ENCODE measurements at places on chromosomes 7 and 10.

- DNase-seq = no peak
Observed at GRCh38 chr7:1033546-1034145, 10.7 kb upstream of the GPR146 start.

DNA sequence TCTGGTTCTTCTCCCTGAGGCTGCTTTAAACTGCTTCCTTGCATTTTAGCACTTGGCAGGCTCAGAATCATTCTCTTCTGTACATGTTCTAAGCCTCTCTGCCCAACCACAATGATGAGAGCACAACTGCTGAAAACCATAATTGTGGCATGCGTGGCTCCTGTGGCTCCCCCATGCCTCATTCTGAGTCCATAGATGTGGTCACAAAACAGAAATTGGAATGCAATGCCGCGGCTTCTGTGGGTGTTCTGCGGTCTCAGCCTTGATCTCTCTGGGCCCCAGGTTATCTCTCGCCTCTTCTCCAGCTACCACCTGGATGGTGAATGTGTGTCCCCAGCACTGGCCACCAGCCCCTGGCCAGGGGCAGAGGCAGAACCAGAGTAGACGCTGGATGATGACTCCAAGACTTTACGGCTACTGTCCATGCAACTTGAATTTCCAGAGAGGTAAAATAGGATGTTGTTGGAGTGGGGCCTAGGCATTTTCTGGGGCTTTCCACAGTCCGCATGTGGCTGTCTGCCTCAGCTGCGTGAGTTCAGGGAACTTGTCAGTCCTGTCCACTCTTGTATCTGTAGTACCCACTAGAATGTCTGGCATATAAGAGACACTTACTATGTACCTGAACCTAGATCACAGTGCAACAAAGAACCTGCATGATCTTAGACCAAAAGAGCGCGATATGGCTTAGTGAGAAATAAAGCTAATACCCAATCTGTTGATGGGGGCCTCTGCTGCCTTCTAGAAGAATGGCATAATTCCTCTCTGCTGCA, 52.4 kb upstream of the ADRB1 start:
- no peak for DNase-seq

DNA sequence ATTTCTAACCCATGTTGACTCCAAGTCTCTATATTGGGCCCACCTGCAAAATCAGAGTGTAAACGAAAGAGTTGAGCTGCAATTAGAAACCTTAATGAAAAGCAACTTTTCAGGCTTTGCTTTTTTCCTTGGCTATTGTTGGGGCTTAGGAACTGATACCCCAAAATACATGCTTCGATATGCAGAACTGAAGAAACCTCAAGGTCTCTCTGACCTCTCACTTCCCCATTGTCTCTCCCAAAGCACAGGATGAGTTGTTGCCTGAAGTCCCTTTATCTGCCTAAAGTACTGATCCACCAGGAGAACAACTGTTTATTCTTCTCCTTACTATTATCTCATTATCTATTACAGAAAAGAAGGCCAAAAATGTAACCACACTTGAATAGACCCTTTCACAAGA, 666.0 kb upstream of the LRRTM3 start:
- no peak for DNase-seq

- DNase-seq = no peak
Observed at GRCh38 chr7:44536090-44536489, 5.0 kb downstream of the NPC1L1 start.

- DNase-seq = no peak
Observed at GRCh38 chr10:17053061-17053460, 76.5 kb downstream of the CUBN start.

DNA sequence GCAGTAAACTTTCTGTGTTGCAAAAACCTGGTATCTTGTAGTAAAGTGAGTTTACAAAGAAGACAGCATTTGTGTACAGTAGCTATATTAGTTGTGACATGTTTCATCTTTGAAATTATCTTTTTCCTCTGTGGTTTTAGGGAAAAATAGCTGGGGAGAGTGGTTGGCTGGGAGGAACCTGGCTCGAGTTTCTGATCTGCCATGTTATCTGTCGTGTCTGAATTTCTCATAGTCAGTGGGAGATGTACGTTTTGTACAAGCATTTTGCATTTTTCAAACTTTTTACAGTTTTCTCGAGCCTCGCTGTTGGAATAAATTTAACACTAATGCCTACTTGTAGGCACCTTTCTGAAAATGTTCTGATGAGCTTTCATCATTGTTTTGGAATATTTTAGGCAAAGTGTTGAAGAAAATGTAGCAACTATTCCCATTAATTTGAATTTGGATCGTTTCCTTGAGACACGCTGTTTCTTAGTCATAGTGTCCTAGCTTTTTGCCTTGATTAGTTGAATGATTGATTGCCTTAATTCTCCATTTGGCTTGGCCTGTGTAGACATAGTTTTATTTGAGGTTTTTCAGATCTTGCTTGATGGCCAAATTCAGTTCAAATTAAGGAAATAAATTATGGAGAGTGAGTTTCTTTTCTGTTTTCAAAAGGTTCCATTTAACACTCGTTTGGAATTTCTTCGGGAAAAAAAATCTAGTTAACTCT, 65.1 kb downstream of the CAMK1D start:
- no peak for DNase-seq

DNA sequence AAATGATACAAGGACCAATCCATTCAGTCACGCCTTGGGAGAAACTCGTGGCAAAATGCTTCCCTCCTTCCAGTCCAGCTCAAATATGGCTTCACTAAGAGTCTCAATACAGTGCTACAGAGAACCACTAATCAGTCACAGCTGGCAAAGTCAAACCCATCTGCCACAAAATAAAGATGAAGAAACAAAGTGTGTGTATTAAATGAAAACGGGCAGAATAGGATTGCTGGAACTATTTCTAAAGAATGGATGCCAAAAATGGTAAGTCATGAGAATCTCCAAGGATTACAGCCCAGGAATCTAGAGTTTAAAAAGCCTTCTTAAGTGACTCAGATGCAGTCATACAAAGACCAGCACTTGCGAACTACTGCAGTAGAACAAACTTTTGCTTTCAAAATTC, 61.9 kb downstream of the CACUL1 start:
- no peak for DNase-seq

DNA sequence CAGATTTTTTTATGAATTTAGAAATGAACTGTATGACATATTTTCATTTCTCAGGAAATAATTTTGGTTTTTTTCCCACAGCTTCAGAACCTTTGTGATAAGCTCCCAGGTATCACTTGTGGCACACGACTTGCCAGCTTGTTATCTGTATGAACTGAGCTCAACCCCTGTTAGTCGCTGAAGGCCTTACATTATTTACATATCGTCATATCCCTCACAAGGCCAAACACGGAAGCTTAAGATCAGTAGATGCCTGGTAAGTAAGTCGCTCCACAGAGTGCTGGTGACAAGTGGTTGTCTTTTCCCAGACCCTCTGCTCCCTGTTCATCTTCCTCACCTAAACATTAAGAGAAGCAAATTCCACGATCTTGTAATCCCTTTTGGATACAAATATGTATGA, 55.2 kb downstream of the RAPGEF5 start:
- no peak for DNase-seq

- no peak for DNase-seq
Observed at GRCh38 chr7:101186194-101186593, 6.1 kb upstream of the NAT16 start.

GRCh38 chr10:114442091-114442630, 37.9 kb upstream of the AFAP1L2 start:
- DNase-seq = no peak
